ENCODE measurements at places on chromosomes 6 and 20.
A peak's percentile ranks its signal among the peaks of the same experiment; 100 is the strongest.

DNA sequence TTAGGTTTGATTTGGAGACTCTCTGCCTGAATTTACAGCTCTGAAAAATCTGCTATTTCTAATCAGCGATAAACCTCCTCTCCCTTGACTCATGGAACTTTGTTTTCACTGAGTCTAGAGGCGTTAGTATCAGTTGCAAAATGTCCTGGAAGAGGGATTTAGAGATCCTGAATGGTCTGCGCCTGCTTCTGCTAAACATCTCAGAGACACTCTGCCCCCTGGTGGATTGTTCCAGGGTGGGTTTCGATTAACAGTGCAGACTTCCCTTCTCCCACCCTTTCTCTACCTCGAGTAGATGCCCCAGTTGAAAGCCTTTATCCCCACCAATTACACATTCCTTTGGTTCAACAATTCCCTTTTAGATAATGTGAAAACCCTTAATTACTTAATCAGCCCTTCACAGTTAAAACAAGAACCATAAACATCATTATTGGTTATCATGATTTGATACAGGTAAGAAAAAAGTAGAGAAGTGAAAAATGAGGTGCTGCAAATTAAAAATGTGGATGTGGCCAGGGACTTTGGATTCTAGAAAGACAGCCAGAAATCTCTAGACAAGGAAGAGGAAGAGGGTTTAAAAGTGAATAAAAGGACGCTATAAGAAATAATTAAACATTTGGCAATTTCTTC lies 5.5 kb downstream of the HTR1B start:
- DNase-seq, result no peak

GRCh38 chr6:169501128-169501527 lies 200.7 kb downstream of the WDR27 start:
- no peak for DNase-seq

DNA sequence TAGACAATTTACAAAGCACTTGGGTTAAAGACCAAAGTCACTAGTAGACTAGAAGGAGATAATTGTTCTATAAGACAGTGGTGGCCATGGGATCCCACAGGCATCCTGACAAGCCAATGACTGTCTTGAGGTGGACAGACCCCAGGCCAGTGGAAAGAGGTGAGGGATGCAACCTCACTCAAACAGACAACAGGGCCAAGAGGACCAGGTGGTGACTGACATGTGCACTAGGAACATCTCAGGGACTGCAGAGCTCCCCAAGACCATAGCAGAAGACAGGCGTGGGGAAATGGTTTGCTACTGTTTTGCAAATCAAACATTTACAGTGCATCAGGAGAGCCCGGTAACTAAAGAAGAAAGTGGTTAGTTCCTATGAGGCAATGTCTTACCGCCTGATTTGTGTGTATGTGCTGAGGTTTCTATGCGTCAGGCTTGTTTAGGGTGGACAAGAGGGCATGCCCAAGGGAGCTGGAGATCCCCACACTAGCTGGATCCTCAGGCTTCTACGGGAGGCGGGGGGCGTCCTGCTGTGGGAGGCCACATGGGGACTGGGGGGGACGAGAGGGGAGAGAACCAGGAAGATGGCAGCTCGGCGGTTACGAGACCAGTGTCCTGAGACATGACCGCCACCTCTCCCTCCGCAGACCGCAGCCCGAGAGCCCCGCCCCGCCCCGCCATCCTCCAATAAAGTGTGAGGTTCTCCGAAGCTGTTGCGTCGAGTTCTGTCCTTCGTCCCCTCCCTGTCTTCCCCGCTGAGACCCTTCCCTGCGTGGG lies 623 bp upstream of the MRPS26 start:
- DNase-seq, result no peak

- DNase-seq, result no peak
Observed at GRCh38 chr6:21827425-21828202, 234.1 kb downstream of the SOX4 start.

- DNase-seq, result peak; percentile 75
Observed at GRCh38 chr6:117906958-117907600, at the start of gene SLC35F1. SLC35F1 (plus strand) TSS chr6:117907264.

DNA sequence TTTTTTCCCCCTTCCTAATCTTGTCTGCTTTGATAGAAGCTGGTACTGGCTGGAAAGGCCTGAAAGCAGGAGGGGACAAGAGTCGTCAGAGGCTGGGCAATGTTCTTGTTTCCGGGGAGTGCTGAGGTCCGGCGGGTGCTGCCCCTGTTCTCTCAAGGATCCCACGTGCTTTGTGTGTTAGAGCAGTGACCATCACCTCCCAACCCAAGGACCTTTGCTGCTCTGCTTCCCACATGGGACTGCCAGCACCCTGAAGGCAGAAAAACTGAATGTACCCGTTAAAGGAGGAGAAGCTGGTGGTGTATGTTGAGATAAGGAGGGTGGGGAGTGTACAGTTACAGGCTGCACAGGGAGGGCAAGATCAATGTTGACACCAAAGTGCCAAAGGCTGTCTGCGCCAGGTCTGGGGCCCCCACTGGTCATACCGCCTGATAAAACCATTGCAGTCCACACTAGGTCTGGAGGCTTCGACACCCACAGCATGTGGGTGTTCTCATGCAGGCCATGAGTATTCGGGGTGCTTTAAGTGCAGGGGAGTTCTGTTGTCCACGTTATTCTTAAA lies 15.0 kb downstream of the C20orf173 start:
- no peak for DNase-seq

DNA sequence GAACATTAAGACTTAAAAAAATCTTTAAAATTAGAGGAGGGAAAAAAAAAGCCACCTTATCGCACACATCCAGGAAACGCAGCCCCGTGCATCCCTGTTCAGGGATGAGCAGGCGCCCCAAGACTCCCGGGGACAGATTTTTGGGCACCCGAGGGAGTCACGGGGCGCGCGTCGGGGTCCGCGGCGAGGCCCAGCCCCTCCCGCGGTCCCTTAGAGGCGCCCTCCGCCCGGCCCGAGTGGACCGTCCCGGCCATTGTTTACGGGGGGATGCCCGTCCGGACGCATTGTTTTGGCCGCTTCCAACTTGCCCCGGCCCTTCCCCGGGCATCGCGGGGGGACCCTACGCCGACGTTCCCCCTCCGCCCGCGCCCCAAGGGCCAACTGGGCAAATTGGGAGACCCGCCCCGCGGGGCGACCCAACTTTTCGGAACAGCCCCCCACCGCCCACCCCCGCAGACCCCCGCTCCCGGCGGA lies 610 bp downstream of the ZNF217 start:
- DNase-seq, result peak; percentile 80

GRCh38 chr6:41921712-41921998 lies 356 bp downstream of the BYSL start:
- DNase-seq, result no peak

DNA sequence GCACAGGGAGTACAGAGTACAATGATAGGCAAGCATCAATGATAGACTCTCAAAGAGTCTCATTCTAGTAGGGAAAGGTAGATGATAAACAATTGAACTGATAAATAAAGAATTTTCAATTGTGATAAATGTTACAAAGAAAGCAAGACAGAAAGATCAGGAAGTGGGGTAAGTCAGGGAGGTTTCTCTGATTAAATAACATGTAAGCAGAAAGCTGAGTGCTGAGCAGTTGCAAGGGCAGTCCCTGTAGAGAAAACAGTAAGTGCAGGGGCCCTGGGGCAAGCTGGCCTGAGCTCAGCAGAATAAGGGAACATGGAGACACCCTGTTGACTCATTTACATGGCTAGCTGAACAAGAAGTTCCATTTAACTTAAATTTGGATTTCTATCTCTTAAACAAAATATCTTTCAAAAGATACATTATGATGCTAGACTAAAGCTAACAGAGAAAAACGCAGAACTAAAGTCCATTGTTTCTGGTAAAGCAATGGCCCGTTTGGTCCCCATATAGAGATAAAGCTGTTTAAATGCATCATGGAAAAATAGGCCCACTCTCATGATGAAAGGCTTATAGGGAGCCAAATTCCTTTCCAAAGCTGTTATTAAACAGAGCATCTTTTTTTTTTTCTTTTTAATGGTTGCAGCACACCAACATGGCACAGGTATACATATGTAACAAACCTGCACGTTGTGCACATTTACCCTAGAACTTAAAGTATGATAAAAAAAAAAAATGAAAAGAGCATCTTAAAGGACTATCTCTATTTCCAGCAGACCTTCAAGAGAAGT lies 5.3 kb upstream of the TNFAIP3 start:
- no peak for DNase-seq

GRCh38 chr6:34532230-34532629 lies 23.9 kb downstream of the SPDEF start:
- no peak for DNase-seq

DNA sequence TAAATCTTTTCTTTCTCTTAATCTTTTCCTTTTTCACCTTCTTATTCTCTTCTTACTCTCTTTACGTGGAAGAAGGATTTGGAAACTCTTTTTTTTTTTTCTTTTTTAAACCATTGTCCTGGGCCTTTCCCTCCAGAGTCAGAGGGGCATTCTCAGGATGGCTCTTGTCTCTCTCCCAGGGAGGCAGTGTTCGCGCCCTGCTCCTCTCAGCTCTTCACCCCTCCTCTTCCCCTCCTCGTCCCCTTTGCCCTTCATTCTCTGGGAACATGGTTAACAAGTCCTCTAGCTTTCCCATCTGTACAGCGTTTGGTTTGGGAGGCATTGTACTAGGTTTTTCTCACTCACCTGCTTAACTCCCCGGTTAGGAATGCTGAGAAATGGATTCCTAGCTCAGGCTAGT lies 52.0 kb upstream of the TFB1M start:
- no peak for DNase-seq

DNA sequence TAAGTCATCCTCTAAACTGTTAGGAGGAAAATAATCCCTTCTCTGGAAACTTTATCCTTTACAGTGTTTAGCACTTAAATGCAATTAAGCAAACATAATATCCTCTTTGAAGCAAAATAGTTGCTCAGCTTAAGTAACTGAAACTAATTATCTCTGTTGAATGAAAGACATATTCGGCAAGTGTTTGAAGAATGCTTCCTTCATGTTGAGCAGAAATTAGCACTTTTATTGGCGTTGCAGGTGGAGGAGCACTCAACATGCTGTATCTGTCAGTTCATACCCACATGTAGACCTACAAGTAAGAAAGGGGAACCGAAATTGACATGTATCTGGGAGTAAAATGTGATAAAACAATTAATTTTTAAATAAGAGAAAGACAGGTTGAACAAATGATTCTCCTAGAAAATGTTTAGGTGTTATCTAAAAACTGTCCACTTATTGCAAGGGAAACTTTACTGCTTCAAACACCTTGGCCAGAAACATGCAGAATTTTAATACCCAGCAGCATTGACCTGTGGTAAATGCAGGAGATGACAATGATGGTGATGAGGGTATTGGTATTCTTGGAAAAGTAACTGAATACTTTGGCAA lies 987.0 kb upstream of the MAP3K7 start:
- DNase-seq, result no peak

DNA sequence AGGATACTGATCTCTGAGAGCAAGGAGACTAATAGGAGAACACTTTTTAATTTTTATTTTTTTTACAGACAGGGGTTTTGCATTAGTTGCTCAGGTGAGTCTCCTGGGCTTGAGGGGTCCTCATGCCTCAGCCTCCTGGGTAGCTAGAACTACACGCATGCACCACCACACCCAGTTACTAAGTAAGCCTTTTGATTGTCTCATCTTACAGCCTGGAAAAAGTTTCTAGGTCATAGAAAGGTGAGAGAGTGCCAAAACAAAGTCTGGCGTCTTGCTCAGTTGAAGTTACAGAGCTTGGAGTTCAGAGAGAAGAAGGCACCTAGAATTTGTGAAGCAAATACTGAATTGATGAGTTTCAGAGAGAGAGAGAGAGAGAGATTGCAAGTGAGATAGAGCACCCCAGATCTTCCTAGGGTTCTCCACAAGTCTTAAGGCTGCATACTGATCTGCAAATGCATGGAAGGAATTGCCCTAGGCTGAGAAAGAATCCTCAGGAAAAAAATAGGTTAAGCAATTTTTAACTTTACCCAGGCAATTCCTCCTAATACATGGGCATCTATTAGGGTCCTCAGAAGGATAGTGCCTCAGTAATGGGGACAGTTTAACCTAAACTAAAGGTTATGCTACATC lies 37.6 kb upstream of the PHIP start:
- no peak for DNase-seq

GRCh38 chr6:95935736-95936135 lies 80.0 kb upstream of the FUT9 start:
- no peak for DNase-seq

- DNase-seq, result no peak
Observed at GRCh38 chr6:90346729-90347128, 50.1 kb upstream of the BACH2 start.

GRCh38 chr6:87705070-87705691 lies 3.1 kb upstream of the AKIRIN2 start:
- DNase-seq, result no peak

DNA sequence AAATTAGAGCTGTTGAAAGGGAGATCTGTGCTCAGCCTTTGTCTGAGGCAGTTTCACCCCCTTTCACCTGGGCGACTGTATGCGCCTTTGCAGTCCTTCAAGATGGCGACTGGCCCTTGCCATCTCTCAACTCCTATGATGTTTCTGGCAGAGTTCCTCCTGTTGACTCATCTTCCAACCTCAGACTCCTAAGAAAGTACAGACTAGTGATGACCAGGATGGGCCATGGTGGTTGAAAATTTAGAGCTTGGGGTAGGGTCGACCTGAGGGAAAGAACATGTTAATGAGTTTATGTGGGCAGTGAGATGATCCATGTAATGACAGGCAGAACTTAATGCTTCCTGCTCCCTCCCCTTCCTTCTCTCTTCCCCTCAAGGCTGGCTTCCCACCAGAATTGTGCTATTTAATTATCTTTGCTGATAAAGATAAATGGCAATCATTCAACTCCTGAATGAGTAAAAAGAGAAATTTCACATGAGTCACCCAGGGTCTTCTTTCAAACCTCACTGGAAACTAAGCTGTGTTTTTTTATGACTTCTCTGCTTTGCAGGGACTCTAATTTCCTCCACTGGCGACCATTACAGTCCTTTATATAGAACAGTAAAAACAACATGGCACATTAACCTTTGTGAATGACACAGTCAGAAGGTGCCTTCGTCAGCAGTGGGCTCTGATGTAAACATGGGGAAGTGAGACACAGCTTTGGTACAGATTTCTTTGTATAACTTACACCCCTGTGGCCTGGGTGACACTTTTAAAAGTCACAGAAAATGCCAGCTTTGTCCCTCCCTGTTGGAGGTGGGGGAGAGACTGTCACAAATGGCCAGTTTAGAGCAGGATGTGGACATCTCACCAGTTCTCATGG lies 103.5 kb downstream of the SCP2D1 start:
- no peak for DNase-seq

GRCh38 chr6:53811746-53812145 lies 16.9 kb downstream of the LRRC1 start:
- DNase-seq, result no peak

- DNase-seq, result no peak
Observed at GRCh38 chr6:38789256-38789655, 74.1 kb downstream of the DNAH8 start.

DNA sequence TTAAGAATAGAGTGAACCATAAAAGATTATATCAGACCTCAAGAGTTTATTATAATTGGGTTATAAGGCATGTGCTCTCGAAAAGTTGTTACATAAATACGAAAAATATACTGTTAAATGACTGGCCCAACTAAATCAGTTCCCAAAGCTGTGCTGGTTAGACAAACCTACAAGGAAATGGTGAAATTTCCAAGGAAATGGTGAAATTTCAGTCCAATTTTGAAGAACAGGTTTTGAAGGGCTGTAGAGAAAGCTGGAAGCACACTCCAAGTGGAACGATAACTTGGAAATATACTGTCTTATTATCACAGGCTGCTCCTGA lies 400 bp upstream of the TRMT11 start:
- no peak for DNase-seq

All from right kidney (tissue), 9 donors.